ENCODE measurements at places on chromosomes 11 and 22. TPM values are rescaled to one million over a fixed set of nuclear protein-coding genes. Genes with fewer than 3 reads are reported as not detected.

Gene PHETA2
- 18.6 TPM for polyA plus RNA-seq

Gene SMTNL1
- polyA plus RNA-seq = 63.6 TPM

Gene OVOL1
- 4.6 TPM for polyA plus RNA-seq

Gene APOL5
- polyA plus RNA-seq = 1.9 TPM

- no peak for DNase-seq
Observed at GRCh38 chr22:34880662-34881061, 185.3 kb upstream of the ISX start.

- no peak for DNase-seq
Observed at GRCh38 chr11:67255353-67255752, 10.9 kb upstream of the GRK2 start.

All from muscle of arm (tissue), 14 donors.